ENCODE measurements at places on chromosomes 16 and 17. TPM values are rescaled to one million over a fixed set of nuclear protein-coding genes. Genes with fewer than 3 reads are reported as not detected.

The PRPSAP2 gene
- 76.4 TPM for total RNA-seq

- no peak for DNase-seq
Observed at GRCh38 chr16:81739503-81739902, 39.6 kb upstream of the PLCG2 start.

DNA sequence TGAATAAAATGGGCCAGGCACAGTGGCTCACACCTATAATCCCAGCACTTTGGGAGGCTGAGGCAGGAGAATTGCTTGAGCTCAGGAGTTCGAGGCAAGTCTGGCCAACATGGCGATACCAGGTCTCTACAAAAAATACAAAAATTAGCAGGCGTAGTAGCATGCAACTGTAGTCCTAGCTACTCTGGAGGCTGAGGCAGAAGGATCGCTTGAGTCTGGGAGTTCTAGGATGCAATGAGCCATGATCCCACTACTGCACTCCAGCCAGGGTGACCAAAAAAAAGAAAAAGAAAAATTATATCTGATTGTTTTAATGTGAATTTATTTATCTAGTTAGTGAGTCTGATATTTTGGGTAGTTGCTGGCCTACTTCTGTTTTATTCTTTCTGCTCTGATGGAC lies 7.0 kb downstream of the IL34 start:
- DNase-seq: no peak

GRCh38 chr16:10206215-10206614 lies 24.0 kb upstream of the GRIN2A start:
- no peak for DNase-seq

- DNase-seq: no peak
Observed at GRCh38 chr17:8122422-8122923, 1.4 kb downstream of the HES7 start.

DNA sequence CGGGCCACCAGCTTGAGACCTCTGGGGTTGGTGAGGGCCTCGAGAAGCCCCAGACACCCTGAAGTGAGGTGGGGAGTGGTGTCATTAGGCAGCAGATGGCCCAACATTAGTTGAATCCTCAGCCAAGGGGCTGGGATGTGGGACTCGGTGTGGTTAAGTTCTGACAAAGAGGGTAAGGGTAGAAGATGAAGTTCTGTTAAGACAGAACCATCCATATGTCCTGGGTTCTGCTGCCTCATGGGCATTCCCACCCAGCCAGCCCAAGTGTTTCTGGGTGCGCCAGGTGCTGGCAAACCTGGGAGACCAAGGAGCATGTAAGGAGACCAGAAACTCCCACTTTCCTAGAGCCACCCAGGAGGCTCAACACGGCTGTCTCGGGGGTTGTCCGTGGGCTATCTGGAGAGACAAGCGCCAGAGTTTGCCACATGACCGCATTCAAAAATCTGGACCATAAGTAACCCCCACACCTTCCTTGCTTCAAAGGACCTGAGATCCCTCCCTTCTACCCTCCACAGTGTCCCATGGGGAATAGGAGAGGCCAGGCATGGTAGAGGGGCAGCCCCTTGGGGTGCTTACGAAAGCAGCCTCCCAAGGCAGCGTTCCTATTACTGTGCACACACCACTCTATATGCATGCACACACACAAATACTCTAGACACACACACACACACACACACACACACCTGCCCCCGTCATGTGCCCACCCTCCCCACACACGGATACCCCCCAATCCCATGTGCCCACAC lies 128.7 kb downstream of the C16orf78 start:
- DNase-seq: no peak

The AANAT gene
- 0.18 TPM for total RNA-seq

GRCh38 chr17:81311946-81312345 lies 16.8 kb upstream of the SLC38A10 start:
- DNase-seq: no peak

- no peak for DNase-seq
Observed at GRCh38 chr16:57240851-57241250, 4.2 kb upstream of the ARL2BP start.
